ENCODE measurements at places on chromosomes 6 and 20.

DNA sequence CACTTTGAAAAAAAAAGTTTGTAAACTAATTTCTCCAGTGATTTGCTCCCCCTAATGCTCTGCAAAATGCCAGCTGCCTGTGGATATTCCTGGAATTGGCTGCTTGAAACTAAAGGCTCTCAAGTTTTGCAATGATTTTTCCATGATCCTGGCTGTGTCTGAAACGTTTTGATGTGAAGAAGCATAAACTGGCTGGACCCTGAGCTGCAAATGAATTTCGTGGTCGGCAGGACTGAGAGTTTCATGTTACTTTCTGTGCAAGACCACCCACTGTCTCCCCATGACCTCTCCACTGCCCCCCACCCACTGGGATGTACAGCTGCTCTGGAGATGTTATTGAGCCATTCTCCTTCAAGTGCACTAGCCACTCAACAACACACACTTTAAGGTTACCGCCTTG lies 171.3 kb upstream of the SSTR4 start:
- no peak for DNase-seq

- DNase-seq = no peak
Measured at GRCh38 chr6:94052749-94053148, 633.4 kb upstream of the EPHA7 start.

- DNase-seq = no peak
Measured at GRCh38 chr20:11906626-11907480, 10.8 kb upstream of the BTBD3 start.

DNA sequence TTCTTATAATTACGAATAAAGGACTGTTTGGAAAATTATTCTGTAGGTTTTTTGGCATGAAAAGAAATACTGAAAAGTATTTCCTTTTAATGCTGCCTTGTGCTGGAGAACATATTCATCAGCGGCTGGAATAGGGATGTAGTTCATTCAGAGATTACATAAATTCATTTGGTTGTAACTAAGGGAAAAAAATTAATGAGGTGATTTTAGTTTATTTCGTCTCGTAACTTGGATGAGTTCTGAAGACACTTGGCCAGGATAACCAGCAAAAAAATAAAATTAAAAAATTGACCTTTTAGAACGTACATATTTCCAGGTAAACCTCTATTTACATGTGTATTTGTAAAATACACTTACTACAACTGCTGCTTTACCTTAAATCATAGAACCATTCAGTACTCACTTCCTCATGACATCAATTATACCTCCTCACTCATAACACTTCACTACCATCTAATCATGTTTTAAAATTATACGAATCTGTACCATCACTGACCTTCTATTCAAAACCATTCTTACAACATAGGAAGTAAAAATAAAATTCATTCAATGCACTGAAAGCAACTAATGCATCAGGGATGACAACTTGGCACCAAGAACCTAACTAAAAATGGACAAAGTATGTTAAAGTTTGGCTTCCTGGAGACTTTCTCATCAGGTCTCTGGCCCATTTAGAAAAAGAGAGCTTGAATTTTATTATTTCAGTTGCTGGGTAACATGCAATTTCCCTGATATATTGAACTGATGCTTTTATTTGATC lies 17.2 kb downstream of the KLHL31 start:
- DNase-seq = no peak

DNA sequence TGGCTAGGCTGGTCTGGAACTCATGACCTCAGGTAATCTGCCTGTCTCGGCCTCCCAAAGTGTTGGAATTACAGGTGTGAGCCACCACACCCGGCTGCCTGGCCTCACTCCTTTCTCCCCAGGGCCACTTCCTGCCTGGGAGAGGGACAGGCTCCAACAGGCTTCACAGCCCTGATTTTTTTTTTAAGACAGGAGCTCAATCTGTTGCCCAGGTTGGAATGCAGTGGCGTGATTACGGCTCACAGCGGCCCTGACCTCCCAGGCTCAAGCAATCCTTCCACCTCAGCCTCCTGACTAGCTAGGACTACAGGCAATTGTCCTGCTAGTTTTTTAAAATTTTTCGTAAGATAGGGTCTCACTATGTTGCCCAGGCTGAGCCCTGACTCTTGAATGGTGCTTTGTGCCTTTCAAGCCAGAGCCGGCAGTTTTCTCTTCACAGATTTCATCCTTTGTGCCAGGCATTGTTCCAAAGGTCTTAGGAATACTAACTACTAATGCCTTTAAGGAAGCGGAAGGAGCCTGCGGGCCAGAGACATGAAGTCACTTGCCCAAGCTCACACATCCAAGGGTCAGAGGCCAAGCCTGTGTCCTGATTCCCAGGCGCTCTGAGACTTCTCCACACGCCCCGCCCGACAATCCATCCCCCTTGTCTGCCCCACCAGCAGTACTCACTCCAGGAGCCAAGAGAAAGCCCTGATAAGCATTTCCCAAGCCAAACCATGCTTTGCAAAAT lies 19.2 kb downstream of the CAPN11 start:
- no peak for DNase-seq

DNA sequence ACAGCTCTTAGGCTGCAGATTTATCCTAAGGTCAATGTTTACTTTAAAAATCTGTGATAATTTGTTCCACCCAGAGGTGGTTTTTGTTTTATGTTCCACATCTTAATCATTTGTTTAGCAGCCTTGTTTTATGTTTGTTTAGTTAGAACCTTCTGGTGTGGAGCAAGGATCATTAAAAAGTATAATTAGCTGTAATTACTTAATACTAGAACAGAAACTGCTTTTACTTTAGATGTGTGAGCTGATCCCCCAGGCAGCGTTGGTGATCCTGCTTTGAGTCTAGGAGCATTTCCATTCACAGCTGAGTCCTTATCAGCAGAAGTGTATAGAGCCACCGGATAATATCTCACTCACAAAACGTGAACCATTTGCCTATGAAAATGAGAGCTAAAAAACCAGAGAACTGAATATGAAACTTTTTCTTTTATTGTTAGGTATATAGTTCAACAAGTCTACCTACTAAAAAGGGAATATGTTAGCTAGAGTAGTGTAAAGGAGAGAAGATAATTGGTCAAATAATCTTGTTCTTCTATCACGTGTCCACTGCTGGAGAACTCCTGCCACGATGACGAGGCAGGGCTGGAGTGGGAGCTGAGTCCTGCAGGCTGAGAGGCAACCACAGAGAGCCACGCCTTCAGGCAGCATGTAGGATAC lies 78.5 kb downstream of the TRMT11 start:
- no peak for DNase-seq

GRCh38 chr6:86118271-86118670 lies 475.6 kb upstream of the SYNCRIP start:
- DNase-seq = no peak

DNA sequence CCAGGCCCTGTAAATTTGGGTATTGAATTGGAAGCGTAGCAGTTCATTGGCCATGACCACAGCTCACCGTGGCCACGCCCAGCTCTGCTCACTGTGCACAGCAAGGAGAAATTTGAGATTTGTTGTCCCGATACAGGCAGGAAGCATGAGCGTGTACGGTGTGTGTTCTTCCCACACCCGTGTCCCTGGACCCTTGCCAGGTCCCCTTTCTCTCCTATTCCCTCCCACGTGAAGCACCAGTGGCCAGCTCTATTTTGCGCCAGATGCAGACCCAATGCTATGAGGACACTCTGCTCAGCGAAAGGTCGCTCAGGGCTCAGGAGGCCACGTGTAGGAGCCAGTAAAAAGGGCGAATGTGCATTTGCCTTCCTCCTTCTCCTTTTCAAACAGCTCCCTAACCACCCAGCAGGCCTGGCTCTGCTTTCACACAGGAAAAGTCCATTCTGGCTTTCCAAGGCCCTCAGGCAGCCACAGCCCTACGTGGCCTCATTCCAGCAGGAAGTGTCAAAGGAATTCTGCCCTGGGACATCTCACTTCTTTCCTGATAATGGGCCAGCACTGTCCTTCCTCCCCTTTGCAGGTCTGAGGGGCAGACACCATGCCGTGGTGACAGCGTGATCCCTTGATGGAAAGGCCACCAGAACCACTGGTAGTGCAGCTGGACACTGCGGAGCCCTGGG lies 499.2 kb upstream of the CDH4 start:
- no peak for DNase-seq

- no peak for DNase-seq
Measured at GRCh38 chr6:149755300-149756260, 6.0 kb downstream of the PCMT1 start.

DNA sequence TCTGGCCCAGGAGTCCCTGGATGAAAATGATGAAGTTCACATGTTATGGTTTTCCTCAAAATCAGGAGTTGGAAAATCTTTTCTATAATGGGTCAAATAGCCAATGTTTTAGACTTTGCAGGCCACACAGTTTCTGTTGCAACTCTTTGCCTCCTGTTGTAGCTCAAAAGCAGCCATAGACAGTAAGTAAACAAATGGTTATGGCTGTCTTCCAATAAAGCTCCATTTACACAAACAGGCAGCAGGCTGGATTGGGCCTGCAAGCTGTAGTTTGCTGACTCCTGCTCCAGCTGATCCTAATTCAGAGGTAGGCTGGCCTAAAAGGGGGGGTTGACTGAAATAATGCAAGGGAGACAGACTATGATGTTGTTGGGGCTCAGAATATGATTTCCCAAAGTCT lies 33.0 kb downstream of the METTL24 start:
- DNase-seq = no peak

DNA sequence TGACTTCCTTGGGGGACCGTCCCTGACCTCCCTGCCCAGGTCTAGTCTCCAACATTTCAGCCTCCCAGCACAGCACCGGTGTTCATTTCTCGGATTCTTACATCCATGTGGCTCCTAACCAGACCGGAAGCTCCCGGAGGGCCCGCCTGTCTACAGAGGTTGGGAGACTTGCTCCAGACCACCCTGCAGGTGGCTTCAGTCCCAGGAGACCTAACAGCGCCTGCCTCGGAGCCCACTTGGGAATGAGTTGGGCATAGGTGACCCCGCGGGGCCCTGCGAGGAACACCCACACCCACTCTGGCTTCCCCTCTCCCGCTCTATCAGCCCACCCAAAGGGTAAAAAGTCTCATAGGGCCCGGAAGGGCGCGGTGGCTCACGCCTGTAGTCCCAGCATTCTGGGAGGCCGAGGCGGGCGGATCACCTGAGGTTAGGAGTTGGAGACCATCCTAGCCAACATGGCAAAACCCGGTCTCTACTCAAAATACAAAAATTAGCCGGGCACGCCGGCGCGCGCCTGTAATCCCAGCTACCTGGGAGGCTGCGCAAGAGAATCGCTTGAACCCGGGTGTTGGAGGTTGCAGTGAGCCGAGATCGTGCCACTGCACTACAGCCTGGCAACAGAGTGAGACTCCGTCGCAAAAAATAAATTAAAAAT lies 5.4 kb downstream of the DPPA5 start:
- no peak for DNase-seq

DNA sequence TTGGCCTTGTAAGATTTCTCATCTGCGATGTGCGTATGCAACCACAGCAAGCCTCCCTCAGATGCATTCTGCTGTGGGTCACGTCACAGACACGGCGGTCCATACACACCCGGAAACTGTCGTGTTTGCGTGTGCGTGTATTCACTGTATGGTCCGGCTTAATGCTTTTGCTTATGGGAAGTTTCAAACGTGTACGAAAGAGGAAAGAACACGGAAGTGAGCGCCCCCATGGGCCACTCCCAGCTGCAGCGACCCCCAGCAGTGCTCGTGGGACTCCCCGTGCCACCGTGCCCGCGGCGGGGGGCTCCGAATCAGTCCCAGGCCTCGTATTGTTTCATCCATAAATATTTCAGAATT lies 10.2 kb downstream of the DLL1 start:
- DNase-seq = no peak

- DNase-seq = no peak
Measured at GRCh38 chr6:166341977-166342348, 382 bp downstream of the SFT2D1 start.

GRCh38 chr20:61810066-61810737 lies 255.5 kb downstream of the TAF4 start:
- DNase-seq = no peak

- DNase-seq = no peak
Measured at GRCh38 chr6:158627168-158627939, 17.2 kb downstream of the DYNLT1 start.

GRCh38 chr6:7786214-7786661 lies 60.3 kb downstream of the BMP6 start:
- no peak for DNase-seq

- no peak for DNase-seq
Measured at GRCh38 chr6:135267085-135267484, 86.0 kb downstream of the MYB start.

- no peak for DNase-seq
Measured at GRCh38 chr20:12255461-12255970, 337.8 kb downstream of the BTBD3 start.

- no peak for DNase-seq
Measured at GRCh38 chr6:11785415-11785773, 6.8 kb upstream of the ADTRP start.

- no peak for DNase-seq
Measured at GRCh38 chr20:43554369-43554768, 4.5 kb upstream of the SGK2 start.

GRCh38 chr20:20695250-20695816 lies 17.1 kb downstream of the RALGAPA2 start:
- DNase-seq = no peak

GRCh38 chr6:147643341-147644200 lies 135.1 kb downstream of the SAMD5 start:
- DNase-seq = no peak

DNA sequence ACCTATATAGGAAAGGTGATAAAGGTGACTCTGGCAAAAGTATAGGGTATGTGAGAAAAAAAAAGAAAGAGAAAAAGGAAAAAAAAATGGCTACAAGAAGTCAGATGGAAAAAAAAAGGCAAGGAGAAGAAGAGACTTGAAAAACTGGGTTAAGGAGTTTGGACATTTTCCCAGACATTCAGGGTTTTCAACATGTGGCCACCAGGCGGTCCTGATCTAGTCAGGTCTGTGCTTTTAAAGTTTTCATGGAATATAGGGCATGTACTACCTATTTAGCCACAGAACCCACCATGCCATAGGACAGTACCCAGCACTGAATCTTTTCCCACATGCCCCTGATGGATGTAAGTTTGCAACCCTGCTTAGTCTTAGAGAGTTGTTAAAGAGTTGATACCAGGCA lies 433.7 kb downstream of the MAFB start:
- DNase-seq = no peak

DNA sequence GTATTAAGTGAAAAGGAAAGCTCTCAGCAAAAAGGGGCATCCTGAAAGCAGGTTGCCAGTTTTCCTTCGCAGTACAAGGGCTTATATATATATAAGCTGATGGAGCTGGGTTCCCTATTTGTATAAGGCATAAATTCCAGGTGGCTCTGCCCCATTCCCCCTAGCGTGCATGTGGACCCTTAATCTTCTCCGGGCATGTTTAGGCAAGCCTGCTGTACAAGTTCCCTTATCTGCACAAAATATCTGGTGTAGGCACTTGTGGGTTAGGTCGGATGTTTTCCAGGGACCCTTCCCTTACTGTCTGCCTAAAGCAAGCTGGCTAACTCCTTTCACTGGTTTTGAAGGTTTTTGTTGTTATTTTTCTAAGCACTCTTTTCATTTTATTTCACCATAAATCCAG lies 140.7 kb downstream of the FUT9 start:
- no peak for DNase-seq

- no peak for DNase-seq
Measured at GRCh38 chr6:154234019-154234772, 122.4 kb downstream of the IPCEF1 start.
